ENCODE measurements at places on chromosomes 7 and 10.

DNA sequence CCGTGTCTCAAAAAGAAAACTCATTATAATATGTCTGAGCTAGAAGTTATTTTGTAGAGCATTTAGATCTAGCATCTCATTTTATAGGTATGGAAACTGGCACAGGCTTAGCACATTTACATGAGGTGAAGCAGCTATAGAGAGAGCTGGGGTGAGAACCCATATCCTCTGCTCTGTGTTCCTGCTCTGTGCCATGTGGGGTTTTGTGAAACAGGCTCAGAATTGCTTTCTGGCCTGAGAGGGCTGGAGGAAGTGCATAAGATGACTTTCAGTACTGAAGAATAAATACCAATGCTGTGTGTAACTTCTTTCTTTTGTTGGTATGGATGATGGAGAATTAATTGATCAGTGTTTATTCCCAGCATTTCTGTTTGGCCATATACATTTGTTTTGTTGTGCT, 159.1 kb downstream of the LRRC4 start:
- no peak for DNase-seq

DNA sequence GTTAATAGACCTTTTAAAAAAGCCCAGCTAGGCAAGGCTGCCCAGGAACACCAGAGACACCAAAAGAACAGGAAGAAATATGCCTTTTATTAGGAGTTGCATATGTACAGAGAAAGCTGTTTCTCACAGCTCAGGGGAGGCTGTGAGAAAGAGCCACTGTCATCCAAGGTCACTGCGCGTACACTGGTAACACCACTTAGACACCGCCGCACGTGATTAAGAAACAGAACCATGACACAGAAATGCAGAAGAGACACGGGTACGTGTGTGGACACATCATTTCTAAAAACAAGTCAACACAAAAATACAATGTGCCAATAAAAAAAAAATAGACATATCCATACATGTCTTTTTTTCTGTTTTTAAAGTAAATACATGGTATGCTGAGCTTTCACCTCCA, 705.6 kb downstream of the PARD3 start:
- DNase-seq, result no peak

GRCh38 chr7:120413164-120413563, 140.2 kb downstream of the KCND2 start:
- no peak for DNase-seq

DNA sequence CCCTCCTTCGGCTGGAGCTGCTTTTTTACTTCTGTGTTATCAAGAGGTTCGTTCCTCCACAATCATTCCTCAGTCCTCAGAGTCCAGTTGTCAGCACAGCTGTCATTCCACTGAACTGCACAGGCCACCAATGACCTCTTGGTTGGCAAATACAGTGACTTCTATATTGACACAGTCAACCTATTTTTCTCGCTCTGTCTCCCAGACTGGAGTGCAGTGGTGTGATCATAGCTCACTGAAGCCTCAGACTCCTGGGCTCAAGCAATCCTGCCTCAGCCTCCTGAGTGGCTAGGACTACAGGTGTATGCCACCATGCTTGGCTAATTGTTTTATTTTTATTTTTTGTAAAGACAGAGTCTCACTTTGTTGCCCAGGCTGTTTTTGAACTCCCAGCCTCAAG, 27.7 kb downstream of the CRCP start:
- no peak for DNase-seq

DNA sequence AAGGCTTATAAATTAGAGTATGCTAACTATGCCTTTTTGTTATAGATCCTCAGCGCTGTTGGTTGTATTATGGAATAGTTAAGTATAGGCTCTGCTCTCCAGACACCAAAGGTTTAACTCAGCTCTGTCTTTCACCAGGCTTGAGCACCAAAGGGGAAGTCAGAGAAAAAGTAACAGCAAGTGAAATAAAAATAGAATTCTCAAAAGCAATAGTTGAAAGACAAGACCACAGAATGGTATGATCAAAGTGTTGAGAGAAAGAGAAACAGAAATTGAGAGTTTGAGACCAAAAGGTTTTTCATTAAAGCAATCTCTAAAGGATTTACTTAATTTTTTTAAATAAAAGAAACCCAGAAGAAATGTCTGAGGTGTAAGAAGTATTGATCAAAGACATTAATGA, 529.8 kb upstream of the C7orf33 start:
- no peak for DNase-seq

GRCh38 chr10:62373995-62374861, at the start of gene ZNF365:
ZNF365 (plus strand) TSS chr10:62374369; CDS start chr10:62376194, 1,825 bp downstream.
- DNase-seq, result peak; percentile 81

DNA sequence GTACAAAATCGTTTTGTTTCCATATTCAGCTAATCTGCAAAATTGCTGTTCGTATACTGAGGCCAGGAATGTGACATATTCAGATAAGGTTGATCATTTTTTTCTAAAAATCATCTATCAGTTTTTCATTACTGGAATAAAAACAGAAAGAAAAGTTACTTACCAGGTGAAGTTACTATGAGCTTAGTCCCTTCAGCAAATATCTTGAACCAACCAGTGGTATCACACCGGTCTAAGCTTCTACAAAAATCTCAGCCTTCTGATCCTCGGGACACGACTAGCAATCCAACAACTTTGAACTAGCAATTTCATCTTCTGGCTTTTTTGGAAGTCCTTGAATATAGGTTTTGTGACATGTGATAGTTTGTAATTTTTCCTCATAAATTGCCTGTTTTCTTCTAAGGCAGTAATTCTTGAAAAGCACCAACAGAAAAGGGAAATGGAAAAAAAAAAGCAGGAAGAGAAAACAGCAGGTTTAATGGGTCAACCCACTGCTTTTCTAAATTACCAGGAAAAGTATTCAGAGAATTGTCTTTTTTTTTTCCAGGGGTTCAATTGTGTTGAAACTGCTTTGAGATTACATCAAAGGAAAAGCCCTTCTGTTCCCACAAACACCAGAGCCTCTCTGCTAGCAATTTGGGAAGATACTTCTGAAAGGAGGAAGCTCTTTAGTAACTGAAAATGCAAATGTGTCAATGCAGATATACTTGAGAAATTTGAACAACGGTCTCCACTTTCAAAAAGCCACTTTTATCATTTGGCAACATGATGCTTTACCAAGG, 2.9 kb upstream of the TARP start:
- no peak for DNase-seq

- no peak for DNase-seq
Observed at GRCh38 chr7:51458693-51459092, 142.1 kb upstream of the COBL start.

GRCh38 chr7:46461334-46461777, 540.3 kb upstream of the IGFBP3 start:
- no peak for DNase-seq

DNA sequence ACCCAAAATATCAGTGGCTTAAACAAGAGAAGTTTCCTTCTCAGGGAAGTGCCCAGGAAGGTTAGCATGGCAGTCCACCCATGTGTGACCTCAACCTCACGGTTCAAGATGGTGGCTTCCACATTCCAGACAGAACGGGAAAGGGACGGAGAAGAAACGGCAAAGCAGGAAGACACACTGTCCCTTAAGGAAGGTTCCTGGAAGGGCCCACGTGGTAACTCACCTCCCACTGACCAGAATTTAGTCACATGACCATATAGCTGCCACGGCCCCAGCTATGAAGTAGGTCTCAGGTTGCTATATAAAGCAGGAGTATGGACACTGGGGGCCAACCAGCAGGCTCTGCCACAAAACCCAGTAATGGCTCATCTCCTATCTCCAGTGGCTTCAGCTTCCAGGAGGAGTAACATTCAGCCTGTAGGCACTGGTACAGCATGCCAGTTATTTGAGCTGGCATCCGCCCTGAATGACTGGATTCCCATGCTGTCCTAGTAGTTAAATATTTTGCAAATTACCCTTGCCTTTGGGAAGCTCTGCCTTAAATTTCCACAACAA, 278.5 kb upstream of the KLF14 start:
- peak; percentile 42 for DNase-seq

GRCh38 chr10:52472406-52473146, 158.5 kb downstream of the DKK1 start:
- DNase-seq, result no peak

DNA sequence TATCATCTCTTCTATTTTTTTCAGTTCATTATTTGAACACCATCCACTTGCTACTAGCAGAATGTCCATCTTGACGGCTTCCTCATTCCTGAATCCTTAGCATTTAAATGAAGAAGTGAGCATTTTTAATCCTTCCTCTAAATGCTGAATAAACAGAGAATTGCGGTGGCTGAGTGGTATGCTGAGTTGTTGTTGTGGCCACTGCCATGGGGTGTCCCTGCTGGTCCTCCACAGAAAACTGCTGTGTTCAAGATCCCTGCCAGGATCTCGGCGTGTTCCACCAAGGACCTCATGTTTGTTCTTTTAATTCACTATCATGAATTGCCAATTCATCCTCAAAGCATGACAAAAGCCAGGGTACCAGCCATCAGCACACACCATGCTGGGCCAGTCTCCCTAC, 48.9 kb upstream of the HABP2 start:
- no peak for DNase-seq

DNA sequence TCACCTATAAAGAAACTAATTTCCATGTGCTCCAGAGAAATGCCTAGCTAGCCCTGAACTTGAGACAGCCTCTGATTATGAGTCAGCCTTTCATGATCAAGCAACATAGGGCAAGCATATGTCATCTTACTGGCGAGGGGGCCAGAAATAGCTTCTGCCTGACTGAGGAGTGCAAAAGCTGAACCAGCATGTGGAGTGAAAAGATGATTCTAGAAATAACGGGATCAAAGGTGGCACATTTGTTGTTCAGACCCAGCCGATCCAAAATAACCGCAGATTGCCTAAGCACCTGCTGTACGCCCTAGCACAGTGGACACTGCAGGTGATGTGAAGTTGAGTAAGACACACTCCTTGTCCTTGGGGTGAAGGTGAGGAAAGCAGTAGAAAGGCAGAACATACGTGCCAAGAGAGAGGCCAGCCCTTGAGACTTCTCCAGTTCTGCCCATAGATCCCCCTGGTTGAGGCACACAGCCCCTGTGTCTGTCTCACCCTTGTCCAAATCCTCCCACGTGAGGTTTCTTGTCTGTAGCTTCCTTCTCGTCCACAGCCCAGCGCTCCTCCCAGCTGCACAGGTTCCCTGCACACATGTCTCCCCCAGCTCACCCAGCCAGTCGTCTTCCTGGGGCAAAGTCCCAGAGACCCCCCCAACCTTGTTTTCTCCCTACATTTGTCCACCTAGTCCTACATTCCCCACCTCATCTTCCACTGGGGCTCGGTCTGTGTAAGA, 2.8 kb upstream of the BCL7B start:
- no peak for DNase-seq

DNA sequence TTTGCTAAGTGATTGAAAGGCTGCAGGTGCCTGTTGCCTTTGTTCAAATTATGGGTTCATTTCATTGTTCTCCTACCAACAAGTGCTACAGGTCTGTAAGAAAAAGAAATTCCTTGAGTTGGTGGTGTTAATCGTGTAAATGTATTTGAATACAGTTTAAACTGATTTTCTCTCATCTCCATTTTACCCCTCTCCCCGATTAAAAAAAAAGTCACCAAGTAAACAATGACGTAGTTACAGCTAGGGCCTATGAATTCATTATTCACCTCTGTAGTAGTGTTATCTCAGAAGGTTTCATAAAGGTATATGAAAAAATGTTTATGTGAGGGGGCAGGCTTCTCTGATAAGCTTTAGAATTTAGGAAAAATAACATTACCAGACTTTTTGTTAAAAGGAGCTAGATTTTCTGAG, 1.1 kb downstream of the REEP3 start:
- DNase-seq, result no peak

- peak; percentile 89 for DNase-seq
Observed at GRCh38 chr7:78226059-78226719, 427.6 kb downstream of the PHTF2 start.

DNA sequence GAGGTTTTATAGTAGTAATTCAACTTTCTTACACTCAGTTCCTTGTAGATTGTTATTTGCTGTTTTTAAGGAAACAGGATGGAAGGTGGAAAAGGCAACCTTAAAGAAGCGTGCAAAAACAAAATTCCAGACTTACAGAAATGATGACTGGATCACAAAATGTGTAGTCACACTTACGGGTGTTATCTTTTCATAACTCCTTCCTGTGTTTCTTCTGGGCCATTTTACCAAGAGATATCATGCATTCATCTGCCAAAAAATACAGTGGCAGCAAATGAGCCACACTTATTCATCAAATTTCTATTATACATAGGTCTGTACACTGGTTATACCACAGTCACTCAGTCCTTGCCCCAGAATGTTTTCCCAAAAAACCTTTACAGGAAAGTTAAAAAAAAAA, 94.3 kb upstream of the IL6 start:
- DNase-seq, result no peak

DNA sequence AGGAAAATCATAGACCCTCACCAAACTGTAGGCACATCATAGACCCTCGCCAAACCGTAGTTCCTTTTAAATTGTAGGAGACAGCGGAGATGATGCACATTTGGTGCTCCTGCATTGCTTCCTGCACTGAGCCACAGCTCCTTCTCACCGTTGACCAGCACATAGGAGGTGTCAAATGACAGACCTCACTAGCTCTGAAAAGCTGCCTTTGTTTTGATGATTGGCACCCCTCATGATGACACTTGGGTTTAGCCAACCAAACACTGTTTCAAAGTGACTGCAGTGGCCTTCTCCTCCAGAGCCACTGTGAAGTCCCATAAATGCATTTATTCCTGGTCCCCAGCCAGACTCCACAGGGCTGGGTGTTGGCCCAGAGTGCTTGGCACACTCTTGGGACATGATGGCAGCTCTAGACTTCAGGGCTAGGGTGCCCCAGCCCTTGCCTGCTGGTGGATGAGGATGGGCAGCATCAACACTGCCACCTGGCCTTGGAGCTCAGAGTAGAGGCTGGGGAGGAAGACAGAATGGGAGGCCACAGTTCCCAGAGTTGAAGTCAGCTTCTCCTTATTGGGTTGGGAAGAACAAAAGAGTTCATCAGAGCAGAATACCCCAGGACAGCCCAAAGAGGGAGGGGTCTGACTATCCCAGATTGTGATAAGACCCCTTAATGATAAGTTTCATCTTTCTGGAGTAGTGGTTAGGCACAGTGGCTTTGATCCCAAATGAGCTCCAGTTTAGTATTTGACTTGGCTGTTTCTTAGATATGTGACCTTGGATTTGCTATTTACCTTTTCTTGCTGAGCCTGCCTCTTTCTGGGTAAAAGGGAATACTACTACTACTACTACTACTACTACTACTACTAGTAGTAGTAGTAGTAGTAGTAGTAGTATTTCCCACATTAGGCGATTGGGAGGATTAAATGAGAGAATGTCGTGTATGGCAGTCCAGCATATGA, 75.3 kb downstream of the MTPN start:
- DNase-seq, result no peak

DNA sequence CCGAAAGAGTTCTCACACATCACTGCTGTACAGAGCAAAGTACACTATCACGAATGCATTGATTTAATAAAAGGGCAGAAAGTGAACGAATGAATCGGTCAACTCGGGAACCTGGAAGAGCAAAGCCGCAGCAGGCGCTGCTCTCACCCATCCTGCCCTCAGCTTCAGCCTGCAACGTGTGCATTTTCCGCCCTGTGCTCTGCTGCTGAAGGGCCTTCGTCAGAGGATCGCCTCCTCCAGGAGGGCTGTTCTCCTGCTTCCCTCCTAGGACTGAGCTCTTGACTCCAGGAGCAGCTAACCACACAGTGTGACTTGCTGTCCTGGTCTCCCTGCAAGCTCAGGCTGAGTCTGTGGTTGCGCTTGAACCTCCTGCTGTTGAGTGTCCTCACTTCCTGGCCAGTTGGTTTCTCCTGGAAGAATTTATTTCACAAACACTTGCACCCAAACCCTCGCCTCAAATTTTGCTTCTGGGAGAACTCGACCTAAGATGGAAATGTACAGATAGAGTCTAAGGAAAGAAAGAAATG, 473.0 kb upstream of the KLF6 start:
- no peak for DNase-seq

- DNase-seq, result peak; percentile 74
Observed at GRCh38 chr10:119205894-119206602, 1.3 kb upstream of the GRK5 start.
